ENCODE measurements at places on chromosomes 2 and 18.
A peak's percentile ranks its signal among the peaks of the same experiment; 100 is the strongest.

- DNase-seq: no peak
Observed at GRCh38 chr18:21602299-21602587, 1.7 kb upstream of the ESCO1 start.

GRCh38 chr2:177306550-177306949 lies 42.0 kb upstream of the NFE2L2 start:
- no peak for DNase-seq

- peak; percentile 72 for DNase-seq
Observed at GRCh38 chr2:186695081-186695756, 1.4 kb downstream of the FAM171B start.

DNA sequence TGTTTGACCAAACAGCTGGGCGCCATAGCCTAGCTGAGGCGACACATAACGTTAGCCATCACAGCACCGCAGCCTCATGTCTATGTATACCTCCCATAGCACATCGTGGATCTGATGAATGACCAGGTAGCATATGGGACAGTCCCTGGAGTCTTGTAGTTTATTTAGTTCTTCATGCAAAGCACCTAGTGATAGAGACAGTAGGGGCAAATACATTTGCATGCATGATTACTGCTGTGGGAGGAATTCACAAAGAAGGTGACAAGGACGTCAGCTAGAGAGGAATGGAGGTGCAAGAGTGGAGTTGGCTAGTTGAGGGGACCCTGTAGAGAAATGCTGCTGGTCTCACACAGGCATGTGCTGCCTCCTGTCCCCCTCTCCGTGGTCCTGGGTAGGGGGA lies 478.9 kb upstream of the HS6ST1 start:
- no peak for DNase-seq

GRCh38 chr2:219561179-219562048 lies 9.9 kb downstream of the OBSL1 start:
- no peak for DNase-seq

DNA sequence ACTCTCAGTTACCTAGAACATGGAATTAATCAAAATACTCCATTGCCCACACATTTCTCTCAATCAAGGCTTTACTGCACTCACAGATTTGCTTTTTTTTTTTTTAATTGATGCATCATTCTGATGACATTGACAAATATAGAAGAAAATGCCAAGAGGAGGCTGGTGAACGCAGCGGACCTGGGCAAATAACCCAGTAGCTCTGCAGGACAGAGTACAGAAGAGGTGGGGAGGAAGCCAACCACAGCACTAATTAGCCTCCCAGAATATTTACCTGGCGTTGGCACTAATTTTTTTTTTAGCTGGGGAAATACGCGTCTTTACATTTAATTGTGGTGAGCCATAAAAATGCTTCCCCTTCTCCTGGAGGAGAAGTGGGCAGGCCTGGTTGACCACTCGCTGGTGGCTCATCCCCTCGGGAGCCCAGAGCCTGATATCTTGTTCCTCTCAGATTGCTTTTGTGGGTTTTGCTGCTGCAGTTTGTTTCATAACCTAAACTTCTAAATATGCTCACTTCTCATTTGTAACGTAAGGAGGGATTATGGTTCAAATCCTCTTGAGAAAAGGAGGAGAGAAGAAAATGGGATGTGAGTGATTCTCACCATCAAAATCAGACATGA lies 165.8 kb upstream of the EPB41L3 start:
- DNase-seq: no peak

DNA sequence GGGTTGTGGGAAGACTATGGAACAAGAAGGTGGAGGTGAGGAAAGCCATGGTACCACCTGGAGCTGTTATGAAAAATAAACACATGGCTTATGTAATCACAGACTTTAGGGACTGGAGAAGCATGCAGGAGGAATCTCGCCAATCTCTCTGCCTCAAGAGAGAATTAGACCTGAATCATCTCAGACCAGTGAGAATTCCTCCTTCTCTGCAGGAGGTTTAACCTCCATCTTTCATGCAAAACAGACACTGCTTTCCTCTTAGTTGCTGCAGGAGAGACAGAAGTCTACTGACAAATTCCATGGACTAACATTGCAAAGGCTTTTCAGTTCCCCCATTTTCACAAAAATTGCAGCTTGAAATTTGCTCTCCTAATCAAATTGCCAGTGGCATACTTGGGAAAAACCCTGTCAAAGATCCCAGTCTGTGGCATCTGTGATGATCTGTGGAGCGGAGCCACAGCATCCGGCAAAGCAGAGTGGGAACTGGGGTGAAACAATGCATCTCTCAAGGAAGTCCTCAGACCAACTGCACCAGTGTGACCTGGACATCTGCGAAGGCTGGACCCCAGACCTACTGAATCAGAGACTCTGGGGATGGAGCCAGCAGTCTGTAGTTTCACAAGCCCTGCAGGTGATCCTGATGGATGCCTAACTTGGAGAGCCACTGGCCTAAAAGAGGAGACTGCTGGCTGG lies 28.6 kb upstream of the NCKAP5 start:
- DNase-seq: no peak

DNA sequence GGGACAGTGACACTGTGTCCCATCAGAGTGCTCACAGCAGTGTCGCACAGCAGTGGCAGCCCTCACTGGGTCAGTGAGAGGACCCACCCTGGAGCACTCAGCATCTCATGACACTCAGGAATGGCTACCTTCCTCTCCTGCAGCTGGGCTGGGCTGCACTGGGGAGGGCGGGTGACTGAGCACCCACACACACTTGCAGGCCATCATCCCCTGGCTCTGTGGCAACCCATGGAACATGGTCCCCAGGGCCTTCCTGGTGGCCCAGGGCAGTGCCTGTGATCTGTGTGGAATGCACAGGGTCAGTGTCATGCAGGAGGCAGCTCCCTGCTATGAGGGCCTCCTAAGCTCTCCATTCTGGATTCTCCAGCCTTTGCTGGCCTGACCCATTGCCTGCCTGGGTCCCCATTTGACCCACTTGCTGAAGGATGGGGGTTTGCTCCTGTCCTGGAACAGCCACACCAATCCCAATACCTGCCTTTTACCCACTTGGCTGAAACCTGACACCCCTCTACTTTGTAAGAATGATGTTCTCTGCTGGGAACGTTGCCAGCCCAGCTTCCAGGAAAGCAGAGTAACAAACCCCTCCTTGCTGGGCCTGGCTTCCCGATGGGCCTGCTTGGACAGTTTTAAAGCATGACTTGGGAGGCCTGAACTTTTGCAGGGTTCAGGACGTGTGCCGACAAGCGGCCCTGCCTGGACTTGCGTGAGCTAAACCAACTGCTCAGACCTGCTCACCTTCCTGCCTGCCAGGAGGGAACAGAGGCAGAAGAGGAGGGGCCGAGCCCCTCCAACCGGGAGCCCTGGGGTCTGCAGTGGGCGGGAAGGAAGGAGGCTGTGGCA lies 13.7 kb downstream of the HS6ST1 start:
- DNase-seq: peak; percentile 79

DNA sequence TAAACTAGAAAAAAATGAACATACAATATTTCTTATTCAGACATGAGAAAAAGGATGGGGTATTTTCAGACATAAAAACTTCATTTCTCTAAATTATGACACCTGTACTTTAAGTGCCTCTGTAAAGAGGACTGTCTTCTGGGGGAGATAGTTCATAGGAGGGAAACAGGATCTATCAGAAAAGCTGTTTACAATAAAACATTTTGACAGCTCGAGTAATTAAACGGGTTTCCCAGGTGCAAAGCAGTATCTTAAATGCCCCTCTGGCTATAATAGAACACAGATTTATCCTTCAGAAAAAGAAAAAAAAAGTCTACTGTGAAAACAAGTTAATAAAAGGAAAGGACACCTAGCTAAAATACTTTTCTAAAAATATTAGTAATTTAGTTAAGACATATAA lies 311.4 kb upstream of the UBE2E3 start:
- no peak for DNase-seq

DNA sequence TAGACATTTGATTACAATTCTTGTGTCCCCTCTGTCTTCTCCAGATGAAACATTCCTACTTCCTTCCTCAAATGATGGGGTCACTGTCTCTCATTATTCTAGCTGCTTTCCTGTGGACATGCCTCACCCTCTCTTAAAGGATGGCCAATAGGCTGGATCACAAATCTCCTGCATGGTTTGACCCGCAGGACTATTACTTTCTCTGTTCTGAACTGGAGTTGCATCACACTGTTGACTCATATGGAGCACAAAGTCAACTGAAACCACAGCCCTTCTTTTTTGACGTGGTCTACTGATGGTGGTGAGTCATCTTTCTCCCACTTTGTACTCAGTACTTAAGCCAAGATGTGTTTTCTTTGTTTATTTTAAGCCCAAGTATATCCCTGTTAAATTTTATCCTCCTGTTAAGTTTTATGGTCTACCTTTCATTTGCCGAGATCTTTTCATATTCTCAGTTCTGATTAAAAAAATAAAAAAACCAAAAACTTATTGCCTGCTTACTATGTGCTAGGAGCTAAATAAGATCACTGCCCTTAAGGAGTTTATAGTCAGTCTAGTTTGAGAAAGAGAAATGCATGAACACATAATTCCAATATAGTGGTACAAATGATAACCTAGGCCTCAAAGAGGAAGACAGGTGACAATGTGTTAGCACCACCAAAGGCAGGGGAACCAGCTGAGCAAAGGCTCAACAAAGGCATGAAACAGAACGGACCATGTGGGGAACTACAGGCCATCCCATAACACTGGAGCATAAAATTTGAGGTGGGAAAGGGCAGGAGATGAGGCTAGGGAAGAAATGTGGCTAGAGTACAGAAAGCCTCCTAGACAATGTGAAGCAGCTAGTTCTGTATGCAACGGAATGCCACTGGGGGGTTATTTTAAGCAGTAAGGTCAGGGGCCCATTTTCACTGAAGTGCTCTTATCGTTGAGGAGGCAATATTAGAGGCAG lies 67.6 kb upstream of the ZFP36L2 start:
- peak; percentile 98 for DNase-seq

- DNase-seq: no peak
Observed at GRCh38 chr2:74922592-74923227, 35.7 kb upstream of the POLE4 start.

DNA sequence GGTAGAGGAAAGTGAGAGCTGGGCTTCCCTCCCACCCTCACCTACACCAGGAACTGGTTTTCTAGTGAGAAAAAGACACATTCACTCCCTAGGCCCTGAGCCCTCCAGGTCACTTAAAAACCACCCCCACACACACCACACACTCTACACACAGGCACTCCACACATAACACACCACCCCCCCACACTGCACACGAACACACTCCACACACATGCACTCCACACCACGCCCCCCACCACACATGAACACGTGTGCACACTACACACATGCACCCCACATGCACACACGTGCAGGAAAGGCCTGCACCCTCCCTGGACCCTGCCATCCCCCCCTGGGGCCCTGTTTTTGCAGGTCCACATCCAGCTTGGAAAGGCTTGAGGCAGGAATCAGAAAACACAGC lies 67.6 kb downstream of the RALBP1 start:
- DNase-seq: no peak

DNA sequence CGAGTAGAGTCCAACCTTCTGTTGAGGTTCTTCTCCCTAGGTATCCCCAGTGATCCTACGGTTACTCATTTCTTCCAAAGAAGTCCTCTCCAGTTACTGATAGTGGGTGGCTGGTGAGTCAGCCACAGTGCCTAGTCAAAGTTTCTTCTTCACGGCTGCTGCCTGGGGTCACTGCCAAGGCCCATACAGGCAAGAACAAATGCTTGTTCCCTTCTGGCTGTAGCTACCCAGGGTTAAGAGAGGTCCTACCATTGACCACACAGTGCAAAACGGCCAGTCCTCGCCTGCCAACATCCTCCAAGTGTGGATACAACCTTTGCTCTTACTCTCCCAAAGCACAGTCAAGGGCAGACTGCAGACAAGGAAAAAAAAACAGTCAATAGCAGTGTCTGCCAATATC lies 2.9 kb upstream of the PTPN4 start:
- peak; percentile 83 for DNase-seq

DNA sequence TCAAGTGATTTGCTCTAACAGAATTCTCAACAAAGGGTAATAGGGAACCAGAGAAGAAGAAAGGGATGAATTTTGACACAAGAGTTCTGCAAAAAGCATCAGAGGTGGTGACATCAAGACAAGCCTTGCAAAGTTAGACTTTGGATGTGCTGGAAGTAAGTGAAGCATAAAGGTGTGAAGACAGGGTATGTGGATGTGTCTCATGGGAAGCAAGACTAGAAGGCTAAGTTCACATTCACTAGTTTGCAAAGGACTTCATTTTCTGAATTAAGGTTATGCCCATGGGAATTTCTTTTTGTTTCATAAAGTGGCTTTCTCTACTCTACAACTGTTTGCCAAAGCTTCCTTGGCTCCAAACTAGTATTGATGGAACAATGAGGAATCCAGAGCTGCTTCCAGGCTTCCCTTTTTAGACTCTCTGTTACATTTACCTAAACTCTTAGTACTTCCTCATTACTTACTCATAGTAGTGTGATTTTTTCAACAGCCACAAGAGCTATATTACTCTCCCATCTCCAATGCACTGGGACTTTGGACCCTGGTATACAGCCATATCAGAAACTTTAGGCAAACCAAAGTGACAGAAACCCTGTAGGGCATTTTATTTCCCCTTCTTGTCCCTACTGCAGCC lies 21.1 kb upstream of the IHH start:
- DNase-seq: no peak
